ENCODE measurements at places on chromosomes 1 and 21.

DNA sequence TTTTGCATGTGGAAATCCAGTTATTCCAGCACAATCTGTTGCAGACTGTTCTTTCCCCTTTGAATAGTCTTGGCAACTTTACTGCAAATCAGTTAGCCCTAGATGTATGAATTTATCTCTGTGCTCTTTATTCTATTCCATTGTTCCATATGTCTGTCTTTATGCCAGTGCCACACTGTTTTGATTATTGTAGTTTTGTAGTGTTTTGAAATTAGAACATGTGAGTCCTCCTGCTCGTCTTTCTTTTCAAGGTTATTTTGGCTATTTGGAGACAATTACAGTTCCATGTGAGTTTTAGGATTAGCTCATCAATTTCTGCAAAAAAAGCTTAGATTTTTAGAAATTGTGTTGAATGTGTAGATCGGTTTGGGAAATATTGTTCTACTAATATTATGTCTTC, 26.6 kb downstream of the WNT3A start:
- no peaks in the 10 kb centered on the region for H3K27me3 ChIP-seq
- no peaks in the 10 kb centered on the region for H3K36me3 ChIP-seq

DNA sequence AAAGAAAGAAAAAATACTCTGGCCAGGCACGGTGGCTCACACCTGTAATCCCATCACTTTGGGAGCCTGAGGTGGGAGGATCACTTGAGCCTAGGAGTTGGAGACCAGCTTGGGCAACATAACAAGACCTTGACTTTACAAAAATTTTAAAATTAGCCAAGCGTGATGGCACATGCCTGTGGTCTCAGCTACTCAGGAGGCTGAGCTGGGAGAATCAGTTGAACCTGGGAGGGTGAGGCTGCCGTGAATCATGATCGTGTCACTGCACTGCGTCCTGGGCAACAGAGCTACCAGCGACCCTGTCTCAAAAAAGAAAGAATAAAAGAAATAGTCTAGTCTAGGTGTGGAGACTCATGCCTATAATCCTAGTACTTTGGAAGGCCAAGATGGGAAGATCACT, 22.3 kb downstream of the RRP1B start:
- no peak overlapping the region for H3K4me3 ChIP-seq
- DNase-seq = no peak
- H3K27me3 ChIP-seq = no peaks in the 10 kb centered on the region
- no peaks in the 10 kb centered on the region for H3K4me1 ChIP-seq

GRCh38 chr1:180489976-180490375, 12.4 kb downstream of the ACBD6 start:
- no peak for DNase-seq
- no peak overlapping the region for H3K4me3 ChIP-seq

DNA sequence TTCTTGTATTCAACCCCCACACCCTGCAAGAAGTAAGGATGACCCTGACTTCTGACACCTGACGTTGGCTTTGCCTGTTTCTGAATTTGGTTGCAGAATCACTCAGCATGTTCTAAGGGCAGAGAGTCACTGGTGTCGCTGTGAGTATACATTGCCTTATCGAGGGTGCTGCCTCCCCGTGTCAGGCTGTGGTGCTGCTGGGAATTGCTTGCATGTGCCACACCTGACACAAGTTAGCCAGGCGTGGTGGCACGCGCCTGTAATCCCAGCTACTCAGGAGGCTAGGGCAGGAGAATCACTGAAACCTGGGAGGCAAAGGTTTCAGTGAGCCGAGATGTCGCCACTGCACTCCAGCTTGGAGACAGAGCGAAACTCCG, 45.9 kb downstream of the WDR4 start:
- peaks cover 37% of the 10 kb centered on the region for H3K4me1 ChIP-seq
- H3K27me3 ChIP-seq = peaks cover 2% of the 10 kb centered on the region
- peak; percentile 69 for DNase-seq

DNA sequence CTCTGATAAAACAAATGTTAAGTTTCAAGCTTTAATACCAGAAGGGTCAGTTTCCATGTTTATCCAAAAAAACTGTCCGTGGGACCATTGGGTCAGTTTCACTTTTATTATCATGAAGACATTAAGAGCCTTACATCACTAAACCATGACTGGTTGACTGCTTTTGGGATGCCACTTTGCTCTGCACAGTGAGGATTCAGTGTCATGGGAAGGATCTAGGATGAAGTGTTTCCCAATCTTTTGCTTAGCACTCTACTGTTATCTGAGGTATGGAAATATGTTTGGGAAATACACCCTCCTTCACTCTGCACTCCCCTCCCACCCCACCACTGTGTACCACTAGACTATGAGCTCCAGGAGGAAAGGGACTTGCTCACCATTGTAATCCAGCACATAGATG, 16.3 kb downstream of the RPS6KC1 start:
- H3K4me3 ChIP-seq = no peak overlapping the region
- DNase-seq = no peak
- H3K27me3 ChIP-seq = no peaks in the 10 kb centered on the region
- peaks cover 9% of the 10 kb centered on the region for H3K4me1 ChIP-seq
- no peaks in the 10 kb centered on the region for H3K36me3 ChIP-seq

GRCh38 chr1:204149107-204149506, 2.7 kb downstream of the ETNK2 start:
- no peak for DNase-seq
- H3K36me3 ChIP-seq = no peaks in the 10 kb centered on the region
- no peak overlapping the region for H3K4me3 ChIP-seq
- no peak overlapping the region for H3K27ac ChIP-seq

DNA sequence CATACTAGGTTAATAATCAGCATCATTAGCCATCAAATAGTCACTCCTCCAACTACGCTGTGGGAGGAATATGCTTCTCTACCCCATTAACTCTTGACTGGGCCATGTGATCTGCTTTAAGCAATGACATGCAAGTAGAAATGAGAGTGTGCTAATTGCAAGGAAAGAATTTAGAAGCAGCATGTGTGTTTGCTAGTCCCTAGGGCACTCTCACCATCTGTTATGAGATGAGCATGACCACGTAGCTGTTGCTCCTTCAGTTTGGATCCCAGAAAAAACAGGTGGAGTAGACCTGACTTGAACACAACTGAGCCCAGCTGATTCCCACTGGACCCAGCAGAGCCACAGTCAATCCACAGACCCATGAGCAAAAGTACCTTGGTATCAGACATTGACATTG, 19.7 kb upstream of the RGS7 start:
- H3K4me1 ChIP-seq = no peaks in the 10 kb centered on the region
- DNase-seq = no peak
- no peaks in the 10 kb centered on the region for H3K27me3 ChIP-seq
- no peak overlapping the region for H3K4me3 ChIP-seq
- no peaks in the 10 kb centered on the region for H3K36me3 ChIP-seq

DNA sequence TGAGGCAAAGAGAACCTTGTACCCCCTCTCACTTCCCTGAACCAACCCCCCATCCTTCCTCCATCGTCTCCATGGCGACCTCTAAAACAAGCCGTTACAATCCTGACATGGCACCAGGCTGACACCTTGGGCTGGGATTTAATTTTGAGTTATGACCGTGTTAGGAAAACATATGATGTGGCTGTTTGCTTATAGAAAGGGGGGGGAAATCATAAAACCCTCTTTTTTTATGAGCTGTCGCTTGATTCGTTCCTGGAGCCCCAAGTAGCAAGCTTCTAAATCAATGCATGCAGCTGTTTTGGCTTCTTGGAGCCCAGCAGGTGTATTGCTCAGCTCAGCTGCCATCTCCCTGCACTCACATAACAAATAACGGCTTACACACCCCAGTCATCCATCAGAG, 301.2 kb upstream of the SPAG17 start:
- H3K27ac ChIP-seq = no peak overlapping the region
- no peaks in the 10 kb centered on the region for H3K36me3 ChIP-seq
- no peak overlapping the region for H3K4me3 ChIP-seq
- H3K4me1 ChIP-seq = no peaks in the 10 kb centered on the region
- no peaks in the 10 kb centered on the region for H3K27me3 ChIP-seq

DNA sequence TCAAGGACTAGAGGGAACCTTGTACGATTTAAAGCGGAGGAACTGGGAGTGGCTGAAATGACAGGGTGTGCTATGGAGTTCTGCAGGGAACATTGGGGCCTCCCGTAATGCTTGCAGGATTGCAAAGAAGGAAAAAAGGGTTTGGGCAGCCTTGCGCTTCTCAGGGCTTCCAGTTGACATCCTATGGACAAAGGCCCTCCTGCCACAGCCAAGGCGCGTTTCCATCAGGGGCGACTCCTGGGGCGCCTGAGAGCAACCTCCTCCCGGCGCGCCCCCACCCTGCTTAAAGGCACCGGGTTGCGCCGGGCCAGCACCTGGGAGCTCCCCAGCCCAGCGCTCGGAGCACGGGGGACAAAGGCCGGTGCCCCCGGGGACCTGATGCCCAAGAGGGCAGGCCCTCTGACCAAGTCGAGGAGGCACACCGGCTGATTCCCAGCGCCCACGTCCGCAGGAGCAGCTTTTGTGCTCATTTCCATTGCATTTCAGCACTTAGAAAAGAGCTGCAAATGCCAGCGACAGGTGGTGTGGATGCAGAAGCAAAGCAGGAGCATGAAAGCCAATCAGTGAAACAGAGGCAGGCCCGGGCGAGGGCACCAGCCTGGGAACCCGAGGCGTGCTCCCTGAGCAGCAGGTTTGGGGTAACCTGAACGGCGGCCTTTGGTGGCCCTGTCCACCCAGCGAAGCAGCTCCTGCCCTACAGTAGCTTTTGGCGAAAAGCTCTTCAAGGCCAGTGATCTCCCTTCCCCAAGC, 17.6 kb upstream of the RNF187 start:
- H3K4me3 ChIP-seq = no peak overlapping the region
- no peak overlapping the region for H3K27ac ChIP-seq
- peaks cover 39% of the 10 kb centered on the region for H3K4me1 ChIP-seq

- H3K27me3 ChIP-seq = no peaks in the 10 kb centered on the region
- H3K4me1 ChIP-seq = no peaks in the 10 kb centered on the region
- no peak overlapping the region for H3K4me3 ChIP-seq
- DNase-seq = no peak
- H3K36me3 ChIP-seq = no peaks in the 10 kb centered on the region
These were observed 50.2 kb upstream of the LHX8 start for GRCh38 chr1:75083848-75084514.

- peak; percentile 39 for DNase-seq
- H3K36me3 ChIP-seq = no peaks in the 10 kb centered on the region
- H3K27me3 ChIP-seq = peaks cover 17% of the 10 kb centered on the region
- H3K4me1 ChIP-seq = peaks cover 5% of the 10 kb centered on the region
- peak overlapping the region; percentile 69 for H3K4me3 ChIP-seq
These were observed 3.1 kb downstream of the RNF207 start for GRCh38 chr1:6208723-6209660.

- H3K27me3 ChIP-seq = no peaks in the 10 kb centered on the region
- peak overlapping the region; percentile 3 for H3K27ac ChIP-seq
- H3K4me3 ChIP-seq = no peak overlapping the region
- peaks cover 19% of the 10 kb centered on the region for H3K4me1 ChIP-seq
- DNase-seq = no peak
- H3K36me3 ChIP-seq = no peaks in the 10 kb centered on the region
These were observed 159.8 kb downstream of the TGFBR3 start for GRCh38 chr1:91725989-91726721.

- H3K4me3 ChIP-seq = peak overlapping the region; percentile 20
- no peak overlapping the region for H3K27ac ChIP-seq
- H3K27me3 ChIP-seq = no peaks in the 10 kb centered on the region
- H3K4me1 ChIP-seq = peaks cover 40% of the 10 kb centered on the region
These were observed 48.7 kb upstream of the LBR start for GRCh38 chr1:225476538-225476988.

DNA sequence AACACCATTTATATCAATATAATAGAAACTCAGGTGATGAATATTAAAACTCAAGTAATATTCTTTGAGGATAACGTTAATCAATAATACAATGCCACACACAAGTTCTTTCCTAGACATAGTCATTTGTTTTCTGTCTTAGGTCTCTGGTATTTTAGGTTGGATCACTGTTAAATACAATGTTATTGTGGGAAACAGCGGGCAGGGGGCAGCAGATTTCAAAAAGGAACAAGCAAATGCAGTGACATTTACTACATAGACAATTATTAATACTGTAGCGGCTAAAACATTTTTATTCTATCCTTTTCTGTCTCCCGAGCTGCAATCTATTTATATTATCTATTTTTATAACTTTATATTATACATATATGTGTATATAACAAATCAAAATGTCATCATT, 186.4 kb upstream of the ZNHIT6 start:
- no peaks in the 10 kb centered on the region for H3K4me1 ChIP-seq
- H3K27me3 ChIP-seq = no peaks in the 10 kb centered on the region
- peak; percentile 1 for DNase-seq
- H3K36me3 ChIP-seq = no peaks in the 10 kb centered on the region

- peaks cover 12% of the 10 kb centered on the region for H3K4me1 ChIP-seq
- peaks cover 2% of the 10 kb centered on the region for H3K36me3 ChIP-seq
- DNase-seq = no peak
These were observed 136.5 kb downstream of the RERE start for GRCh38 chr1:8680664-8681650.

GRCh38 chr1:14181191-14181795, 417.2 kb upstream of the KAZN start:
- H3K36me3 ChIP-seq = no peaks in the 10 kb centered on the region
- H3K4me1 ChIP-seq = peaks cover 7% of the 10 kb centered on the region
- H3K27me3 ChIP-seq = peaks cover 18% of the 10 kb centered on the region
- no peak overlapping the region for H3K27ac ChIP-seq

DNA sequence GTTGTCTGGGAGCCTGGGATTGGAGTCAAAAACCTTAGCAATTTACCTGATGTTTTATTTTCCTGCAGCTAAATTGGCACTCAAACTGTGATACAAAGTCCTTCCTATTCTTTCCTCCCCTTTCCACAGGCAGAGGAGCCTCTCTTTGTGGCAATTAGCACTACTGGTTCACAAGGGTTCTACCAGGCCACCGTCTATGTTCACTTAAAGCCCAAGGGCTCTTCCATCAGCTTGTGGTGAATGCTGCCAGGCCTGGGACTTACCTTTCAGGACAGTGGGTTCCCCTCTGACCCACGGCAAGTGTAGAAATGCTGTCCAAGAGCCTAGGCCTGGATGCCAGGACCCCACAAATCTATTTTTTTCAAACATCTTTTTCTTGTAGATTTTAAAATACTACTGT, 251.9 kb upstream of the B3GALT2 start:
- H3K36me3 ChIP-seq = peaks cover 7% of the 10 kb centered on the region
- H3K4me3 ChIP-seq = peak overlapping the region; percentile 56
- peaks cover 25% of the 10 kb centered on the region for H3K4me1 ChIP-seq
- no peaks in the 10 kb centered on the region for H3K27me3 ChIP-seq
- H3K27ac ChIP-seq = peak overlapping the region; percentile 42
- DNase-seq = no peak

DNA sequence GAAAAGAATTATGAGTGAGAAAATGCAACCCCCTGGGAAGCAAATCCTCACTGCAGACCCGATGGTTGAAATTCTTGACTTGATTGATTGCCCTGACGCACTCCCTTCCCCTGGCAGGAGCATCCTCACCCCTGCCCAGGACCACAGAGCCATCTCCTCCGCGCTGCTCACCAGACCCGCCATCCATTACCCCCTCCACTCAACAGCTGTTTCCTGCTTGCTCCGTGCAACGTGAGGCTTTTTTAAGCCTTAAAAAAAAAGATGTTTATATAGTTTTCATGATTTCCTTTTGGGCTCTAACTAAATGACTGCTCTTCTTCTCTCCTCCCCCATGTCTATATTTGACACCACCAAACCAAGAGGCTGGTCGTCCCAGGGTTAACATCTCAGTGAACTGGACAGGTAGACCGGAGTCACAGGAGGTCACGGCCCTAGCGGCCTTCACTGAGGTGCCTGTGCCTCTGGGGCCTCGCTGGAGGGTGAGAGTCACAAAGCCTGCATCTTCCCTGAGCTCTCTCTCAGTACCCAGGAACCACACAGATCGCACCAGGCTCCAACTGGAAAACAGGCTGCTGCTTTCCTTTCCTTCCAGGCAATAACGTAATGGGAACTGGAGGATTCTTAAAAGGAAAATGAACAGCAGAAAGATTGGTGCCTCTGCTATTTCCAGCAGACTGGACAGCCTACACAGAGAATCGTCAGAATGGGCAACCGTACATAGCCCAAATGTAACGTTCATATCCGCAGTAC, 49.8 kb downstream of the ZBTB18 start:
- peaks cover 4% of the 10 kb centered on the region for H3K27me3 ChIP-seq
- peaks cover 19% of the 10 kb centered on the region for H3K4me1 ChIP-seq
- DNase-seq = no peak
- H3K36me3 ChIP-seq = no peaks in the 10 kb centered on the region
- no peak overlapping the region for H3K27ac ChIP-seq
